ENCODE measurements at places on chromosomes 16 and 17.

- DNase-seq, result no peak
Observed at GRCh38 chr16:25443994-25444393, 186.3 kb upstream of the ZKSCAN2 start.

- DNase-seq, result no peak
Observed at GRCh38 chr16:50188619-50189136, 35.6 kb downstream of the TENT4B start.

DNA sequence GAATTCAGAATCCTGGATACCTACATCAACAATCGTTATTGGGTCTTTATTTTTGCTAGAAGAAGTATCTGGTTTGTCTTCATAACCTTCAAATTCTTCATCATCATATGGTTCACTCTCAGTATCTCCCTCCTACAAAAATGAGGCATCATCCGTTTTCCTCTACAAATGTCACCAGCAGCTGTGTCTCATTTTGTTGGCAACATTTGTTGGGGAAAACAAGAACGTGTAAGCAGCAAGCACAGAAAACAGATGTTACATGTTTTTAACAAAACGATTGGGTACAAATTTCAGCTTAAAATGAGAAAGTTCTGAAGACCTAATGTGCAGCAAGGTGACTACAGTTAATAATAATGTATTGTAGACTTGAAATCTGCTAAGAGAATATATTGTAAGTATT lies 8.7 kb downstream of the CCDC47 start:
- DNase-seq, result no peak

DNA sequence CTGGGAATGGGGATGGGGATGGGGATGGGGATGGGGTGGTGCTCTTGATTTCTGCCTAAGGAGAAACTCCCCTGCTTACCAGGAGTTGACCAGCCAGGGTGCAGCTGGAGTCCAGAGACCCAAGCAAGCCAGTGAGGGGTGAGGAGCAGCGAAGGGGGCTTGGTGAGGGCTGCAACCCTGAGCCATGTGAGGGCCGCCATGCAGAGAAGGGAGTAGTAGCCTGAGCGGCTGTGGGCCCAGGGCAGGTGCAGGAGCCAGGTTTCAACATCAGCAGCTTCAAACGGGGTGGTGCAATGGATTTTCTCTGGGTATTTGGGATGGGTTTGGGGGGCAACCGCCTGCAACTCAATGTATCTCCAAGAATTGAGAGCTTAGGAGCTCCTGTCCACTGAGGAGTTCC lies 35.2 kb downstream of the COX4I1 start:
- no peak for DNase-seq

DNA sequence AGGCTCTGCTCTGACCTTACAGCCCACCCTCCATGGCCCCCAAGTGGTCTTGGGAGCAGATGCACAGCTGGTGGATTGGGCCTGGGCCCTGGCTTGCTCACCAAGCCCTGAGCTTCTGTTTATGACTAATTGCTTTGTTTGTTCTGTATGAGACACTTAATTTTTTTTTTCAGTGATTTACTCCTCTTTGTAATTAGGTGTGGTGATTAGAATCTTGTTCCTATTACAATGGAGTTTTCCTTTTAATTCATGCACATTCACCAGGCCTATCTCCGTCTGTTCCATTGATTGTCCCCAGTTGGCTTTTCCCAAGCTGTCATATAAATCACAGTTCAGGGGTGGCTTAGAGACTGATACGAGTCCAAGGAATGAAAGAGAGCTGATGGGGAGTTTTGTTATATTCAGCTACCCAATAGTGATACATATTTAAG lies 242.3 kb downstream of the CCDC182 start:
- DNase-seq, result no peak

- no peak for DNase-seq
Observed at GRCh38 chr16:21613361-21613760, 14.0 kb downstream of the METTL9 start.

- DNase-seq, result no peak
Observed at GRCh38 chr17:57419940-57420550, 163.7 kb downstream of the MSI2 start.

- no peak for DNase-seq
Observed at GRCh38 chr16:72139908-72140307, 32.0 kb downstream of the PMFBP1 start.

DNA sequence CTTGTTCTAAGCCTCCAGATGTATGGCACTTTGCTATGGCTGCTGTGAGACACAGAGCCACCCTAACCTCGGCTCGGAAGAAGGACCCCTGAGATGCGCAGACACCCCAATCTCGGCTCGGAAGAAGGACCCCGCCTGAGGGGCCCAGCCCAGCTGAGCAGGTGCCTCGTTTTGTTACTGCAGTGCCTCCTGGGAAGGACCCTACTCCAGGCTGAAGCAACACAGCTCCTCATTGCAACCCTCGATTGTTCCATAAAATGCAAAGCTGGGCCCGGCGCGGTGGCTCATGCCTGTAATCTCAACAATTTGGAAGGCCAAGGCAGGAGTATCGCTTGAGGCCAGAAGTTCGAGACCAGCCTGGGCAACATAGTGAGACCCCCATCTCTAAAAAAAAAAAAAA lies 61.3 kb downstream of the C16orf95 start:
- no peak for DNase-seq

- DNase-seq, result peak; percentile 95
Observed at GRCh38 chr16:2835638-2836493, 5.8 kb downstream of the ZG16B start.

DNA sequence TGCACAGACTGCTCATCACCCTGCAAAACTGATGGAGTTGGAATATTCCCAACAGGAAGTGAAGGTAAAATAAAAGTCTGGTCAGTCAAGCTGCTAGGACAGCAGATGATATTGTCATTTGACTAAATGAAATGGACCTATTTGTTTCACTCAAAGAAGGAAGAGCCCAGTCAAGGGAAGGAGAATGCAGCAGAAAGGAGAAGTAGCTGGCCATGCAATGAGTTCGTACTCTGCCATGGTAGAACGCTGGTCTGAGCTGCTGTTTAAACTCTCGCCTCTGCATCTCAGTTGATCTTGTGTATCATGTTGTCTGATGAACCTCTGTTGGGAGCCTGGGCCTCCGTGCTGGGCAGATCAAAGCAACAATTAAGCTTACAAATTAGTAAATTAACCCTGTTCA lies 15.6 kb upstream of the YPEL2 start:
- no peak for DNase-seq

GRCh38 chr17:3378321-3378720 lies 7.8 kb downstream of the OR3A2 start:
- no peak for DNase-seq

DNA sequence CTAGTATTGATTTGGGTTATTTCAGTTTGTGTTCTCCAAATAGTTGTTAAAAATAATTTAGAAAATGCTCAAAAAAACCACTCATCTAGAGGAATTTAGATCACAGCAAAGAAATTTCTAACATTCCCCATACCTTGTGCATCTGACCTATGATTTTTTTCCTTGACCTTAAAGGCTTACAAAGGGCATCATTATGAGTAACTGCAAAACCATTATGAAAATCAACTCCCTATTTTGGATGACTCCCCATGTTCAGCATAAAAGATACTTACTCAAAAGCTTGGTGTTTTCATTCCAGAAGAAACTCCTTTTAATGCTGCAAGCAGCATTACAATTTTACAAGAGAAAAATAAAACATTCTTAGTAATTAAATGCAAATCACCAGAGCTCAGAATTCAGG lies 83.2 kb downstream of the GRIN2A start:
- no peak for DNase-seq

DNA sequence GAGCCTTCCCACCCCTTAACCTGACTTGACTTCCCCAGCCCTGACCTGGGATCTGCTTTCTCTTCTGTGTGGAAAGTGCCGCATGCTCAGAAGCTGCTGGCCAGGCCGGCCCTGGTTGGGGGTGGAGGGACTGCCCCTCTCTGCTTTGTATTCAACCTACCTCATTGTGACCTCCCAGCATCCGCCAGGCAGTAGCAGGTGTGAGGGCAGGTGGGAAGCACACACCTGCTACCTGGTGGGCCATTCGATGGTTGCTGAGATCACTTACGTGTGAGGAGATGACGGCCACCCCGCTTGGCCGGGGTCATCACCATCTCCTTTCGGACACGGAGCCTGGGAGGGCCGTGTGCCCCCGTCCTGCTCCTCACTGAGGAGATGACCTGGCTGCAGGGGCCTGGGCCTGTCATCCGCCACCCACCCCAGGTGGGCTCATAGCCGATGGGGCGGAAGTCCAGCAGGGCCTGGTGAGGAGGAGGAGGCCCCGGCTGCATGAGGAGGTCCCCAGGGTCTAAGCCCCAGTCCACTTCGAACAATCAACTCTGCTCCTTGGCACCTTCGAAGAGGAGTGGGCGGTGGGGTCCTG lies 7.1 kb downstream of the CPNE7 start:
- no peak for DNase-seq

GRCh38 chr16:4520913-4521312 lies 17.7 kb downstream of the CDIP1 start:
- DNase-seq, result no peak

- DNase-seq, result no peak
Observed at GRCh38 chr16:61057635-61058034, 978.6 kb downstream of the CDH8 start.

DNA sequence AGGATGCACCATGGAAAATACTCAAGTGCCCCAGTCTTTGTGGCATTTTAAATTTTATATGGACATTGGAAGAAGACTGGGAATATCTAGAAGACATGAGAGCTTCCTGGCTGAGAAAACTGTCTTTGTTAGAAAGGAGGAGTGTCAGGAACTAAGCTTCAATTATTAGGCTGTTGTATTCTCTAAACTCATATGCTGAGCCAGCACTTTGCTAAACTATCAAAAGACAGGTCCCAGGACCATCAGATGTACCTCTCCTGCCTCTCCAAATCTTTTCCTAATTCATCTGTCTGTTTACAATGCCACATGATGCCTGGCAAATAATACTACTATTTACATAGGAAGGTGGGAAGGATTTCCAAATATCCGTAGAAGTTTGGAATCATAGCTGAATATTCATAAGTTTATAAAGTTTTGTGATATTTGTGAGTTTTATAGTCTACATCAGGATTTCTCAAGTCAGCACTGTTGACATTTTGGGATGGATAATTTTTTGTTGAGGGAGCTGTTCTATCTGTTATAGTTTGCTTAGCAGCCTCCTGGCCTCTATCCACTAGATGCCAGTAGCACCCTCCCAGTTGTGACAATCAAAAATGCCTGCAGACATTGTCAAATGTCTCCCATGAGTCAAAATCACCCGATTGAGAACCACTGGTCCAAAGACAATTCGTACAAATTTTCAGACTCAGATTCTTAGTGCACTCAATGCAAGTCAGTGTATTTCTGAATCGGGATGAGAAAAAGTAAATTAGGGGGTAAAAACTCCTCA lies 61.2 kb upstream of the NETO2 start:
- DNase-seq, result no peak

GRCh38 chr16:77443357-77444146 lies 8.7 kb upstream of the ADAMTS18 start:
- DNase-seq, result no peak

GRCh38 chr17:41939693-41940090 lies 9.3 kb downstream of the ODAD4 start:
- no peak for DNase-seq

GRCh38 chr16:80664226-80664625 lies 123.4 kb downstream of the DYNLRB2 start:
- no peak for DNase-seq

DNA sequence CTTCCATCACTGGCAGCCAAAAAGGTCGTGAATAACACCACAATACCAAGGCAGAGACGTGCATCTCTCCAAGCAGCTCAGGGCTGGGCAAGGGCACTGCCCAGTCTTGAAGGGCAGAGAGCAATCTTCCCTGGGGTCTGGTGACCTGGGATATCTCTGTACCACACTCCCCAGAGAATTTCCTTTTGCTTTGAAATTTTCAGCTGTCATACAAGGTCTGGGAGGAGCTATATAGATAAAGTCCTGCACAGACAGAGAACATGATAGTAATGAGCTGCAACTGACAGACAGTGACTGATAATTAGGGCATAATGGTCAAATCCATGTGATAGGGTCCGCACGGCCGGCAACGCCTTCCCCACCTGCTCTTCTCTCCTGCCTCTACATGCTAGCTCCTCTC lies 68.2 kb downstream of the DYNLRB2 start:
- no peak for DNase-seq

GRCh38 chr17:45248132-45248957 lies 13.5 kb downstream of the SPATA32 start:
- DNase-seq, result no peak

DNA sequence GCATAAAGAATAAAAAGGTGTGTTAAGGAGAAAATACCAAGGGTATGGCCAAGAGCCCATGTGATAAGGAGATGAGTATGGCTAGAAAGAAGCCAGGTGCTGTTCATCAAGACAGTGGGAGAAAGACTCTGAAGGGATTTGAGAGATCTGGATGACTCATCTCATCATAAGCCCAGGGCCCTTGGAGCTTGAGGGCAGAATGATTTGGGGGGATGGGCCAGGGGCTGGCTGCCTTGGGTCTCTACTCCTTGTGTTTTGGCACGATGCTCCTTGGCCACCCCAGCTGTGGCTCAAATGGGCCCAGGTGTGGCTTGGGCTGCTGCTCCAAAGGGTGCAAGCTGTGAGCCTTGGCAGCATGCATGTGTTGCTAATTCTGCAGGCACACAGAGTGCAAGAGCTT lies 14.5 kb upstream of the TNFRSF13B start:
- peak; percentile 71 for DNase-seq

DNA sequence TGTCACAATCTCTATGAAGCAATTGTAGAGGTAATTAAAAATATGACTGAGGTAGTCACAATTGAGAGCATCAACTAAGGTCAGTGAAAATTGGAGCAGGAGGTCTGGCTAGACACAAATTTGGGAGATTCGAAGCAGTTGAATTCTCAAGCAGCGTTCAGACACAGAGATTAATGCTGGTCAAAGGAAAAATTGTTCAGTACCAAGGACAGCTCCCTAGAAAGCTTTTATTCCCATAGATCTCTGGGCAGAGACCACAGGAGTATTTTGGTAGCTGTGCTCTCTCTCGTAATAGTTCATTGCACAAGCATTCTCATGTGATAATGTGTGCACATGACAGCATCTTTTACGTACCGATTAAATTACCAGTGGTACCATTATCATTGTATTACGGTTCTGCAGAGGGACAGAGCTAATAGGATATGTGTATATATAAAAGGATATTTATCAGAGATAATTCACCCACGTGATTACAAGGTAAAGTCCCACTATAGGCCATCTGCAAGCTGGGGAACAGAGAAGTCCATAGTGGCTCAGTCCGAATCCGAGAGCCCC lies 387.5 kb upstream of the HSBP1 start:
- DNase-seq, result peak; percentile 27

GRCh38 chr16:9407206-9407758 lies 315.8 kb downstream of the HAPSTR1 start:
- DNase-seq, result no peak

All from urothelium cell line (cell line).